ENCODE measurements at places on chromosomes 3 and 15. TPM values are rescaled to one million over a fixed set of nuclear protein-coding genes. Genes with fewer than 3 reads are reported as not detected.

GRCh38 chr15:78374436-78375393 lies 34.6 kb downstream of the CRABP1 start:
- H3K27ac ChIP-seq: no peak overlapping the region
- no peaks in the 10 kb centered on the region for H3K4me1 ChIP-seq
- no peak overlapping the region for H3K4me3 ChIP-seq
- H3K36me3 ChIP-seq: no peaks in the 10 kb centered on the region
- H3K27me3 ChIP-seq: no peaks in the 10 kb centered on the region

- no peak overlapping the region for H3K27ac ChIP-seq
- H3K4me3 ChIP-seq: no peak overlapping the region
- H3K36me3 ChIP-seq: no peaks in the 10 kb centered on the region
- H3K4me1 ChIP-seq: peaks cover 27% of the 10 kb centered on the region
- no peak for DNase-seq
These were observed 30.2 kb downstream of the KCNAB1 start for GRCh38 chr3:156150434-156151066.

- H3K27ac ChIP-seq: no peak overlapping the region
- H3K4me3 ChIP-seq: no peak overlapping the region
- DNase-seq: no peak
- peaks cover 55% of the 10 kb centered on the region for H3K4me1 ChIP-seq
These were observed 3.8 kb downstream of the SHOX2 start for GRCh38 chr3:158102242-158103080.

Gene AP3B2
- total RNA-seq: 3.0 TPM

DNA sequence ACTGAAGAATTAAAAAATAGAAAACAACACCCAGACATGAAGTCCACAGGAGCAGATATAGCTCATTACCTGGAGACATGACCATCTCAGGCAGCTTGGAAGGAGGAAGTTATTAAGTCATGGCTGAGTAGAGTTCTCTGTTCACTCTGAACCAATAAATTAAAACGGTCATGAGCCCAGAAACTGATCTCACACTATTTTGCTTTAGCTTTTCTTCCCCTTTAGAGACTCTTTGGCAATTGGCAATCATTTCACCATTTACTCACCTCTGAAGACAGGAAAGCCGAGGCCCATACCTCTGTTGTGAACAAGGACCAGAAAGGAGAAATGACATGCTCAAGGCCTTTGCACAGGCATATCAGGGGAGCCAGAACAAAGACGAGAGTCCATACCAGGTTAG lies 26.6 kb downstream of the CLDN18 start:
- no peak overlapping the region for H3K4me3 ChIP-seq
- H3K36me3 ChIP-seq: peaks cover 12% of the 10 kb centered on the region
- no peak for DNase-seq
- no peak overlapping the region for H3K27ac ChIP-seq

Gene TP63
- 2.1 TPM for total RNA-seq

DNA sequence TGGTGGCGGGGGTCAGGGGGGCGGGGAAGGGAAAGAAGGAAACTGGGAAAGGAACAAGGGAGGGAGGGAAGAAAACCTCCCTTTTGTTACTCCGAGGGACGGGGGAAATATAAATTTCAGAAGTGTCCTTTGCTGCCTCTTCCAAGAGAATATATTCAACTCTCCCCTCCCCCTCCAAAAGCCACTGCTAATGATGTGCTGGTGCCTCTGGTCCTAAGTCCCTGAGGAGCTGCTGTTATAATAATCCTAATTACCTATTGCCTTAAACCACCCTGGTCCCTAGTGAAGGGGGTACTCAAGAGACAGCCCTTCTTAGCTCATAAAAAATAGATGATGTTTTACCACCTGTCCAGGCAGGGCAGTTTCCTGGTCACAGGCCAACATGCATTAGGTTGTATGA lies 118.3 kb upstream of the TRIM42 start:
- H3K4me3 ChIP-seq: no peak overlapping the region
- H3K36me3 ChIP-seq: no peaks in the 10 kb centered on the region
- DNase-seq: no peak
- H3K27me3 ChIP-seq: no peaks in the 10 kb centered on the region

Gene MYZAP
- 41.3 TPM for total RNA-seq

Gene TRH
- total RNA-seq: not detected

GRCh38 chr3:154886437-154886836 lies 193.7 kb upstream of the MME start:
- H3K4me3 ChIP-seq: no peak overlapping the region
- H3K27ac ChIP-seq: no peak overlapping the region
- no peaks in the 10 kb centered on the region for H3K27me3 ChIP-seq
- no peaks in the 10 kb centered on the region for H3K4me1 ChIP-seq
- no peak for DNase-seq

GRCh38 chr3:56131974-56132590 lies 336.2 kb downstream of the ERC2 start:
- no peaks in the 10 kb centered on the region for H3K27me3 ChIP-seq
- no peaks in the 10 kb centered on the region for H3K4me1 ChIP-seq
- no peaks in the 10 kb centered on the region for H3K36me3 ChIP-seq
- H3K27ac ChIP-seq: no peak overlapping the region

Gene A4GNT
- 0.41 TPM for total RNA-seq

Gene GOLGA8M
- 2.9 TPM for total RNA-seq

- no peaks in the 10 kb centered on the region for H3K27me3 ChIP-seq
- no peaks in the 10 kb centered on the region for H3K36me3 ChIP-seq
- no peak for DNase-seq
- H3K4me3 ChIP-seq: no peak overlapping the region
- no peak overlapping the region for H3K27ac ChIP-seq
These were observed 349.6 kb downstream of the PLCL2 start for GRCh38 chr3:17234382-17234781.

DNA sequence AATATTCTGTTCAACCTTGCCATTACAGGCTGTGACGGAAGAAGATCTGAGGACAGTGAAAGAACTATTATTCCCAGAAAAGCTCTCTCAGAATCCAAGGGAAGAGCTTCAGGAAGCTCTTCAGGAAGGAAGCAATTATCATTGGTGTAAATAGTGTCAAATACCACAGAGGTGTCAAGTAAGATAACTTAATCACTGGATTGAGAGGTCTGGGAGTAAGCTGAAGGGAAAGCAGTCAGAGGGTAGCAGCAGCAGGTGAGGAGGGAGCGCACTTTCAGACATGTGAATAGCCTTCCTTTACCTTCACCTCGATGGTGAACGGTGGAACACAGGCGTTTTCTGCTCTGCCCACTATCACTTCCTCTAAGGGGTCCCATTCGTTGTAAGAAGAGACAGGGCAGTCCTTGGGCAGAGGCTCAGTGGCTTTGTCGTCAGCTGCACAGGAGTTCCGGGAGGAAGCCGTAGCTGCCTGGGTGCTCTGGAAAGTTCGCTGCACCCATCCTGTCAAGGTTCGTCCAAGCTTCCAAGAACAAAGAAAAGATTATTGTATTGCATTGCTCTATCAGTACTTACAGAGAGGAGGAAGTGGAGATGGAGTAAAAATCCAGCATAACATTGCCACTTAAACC lies 1.9 kb downstream of the GATM start:
- H3K4me3 ChIP-seq: no peak overlapping the region
- no peak overlapping the region for H3K27ac ChIP-seq
- H3K27me3 ChIP-seq: peaks cover 17% of the 10 kb centered on the region
- DNase-seq: no peak
- H3K36me3 ChIP-seq: no peaks in the 10 kb centered on the region

- DNase-seq: no peak
- no peak overlapping the region for H3K27ac ChIP-seq
These were observed 257.6 kb upstream of the GOLGA6L4 start for GRCh38 chr15:83977992-83978391.

DNA sequence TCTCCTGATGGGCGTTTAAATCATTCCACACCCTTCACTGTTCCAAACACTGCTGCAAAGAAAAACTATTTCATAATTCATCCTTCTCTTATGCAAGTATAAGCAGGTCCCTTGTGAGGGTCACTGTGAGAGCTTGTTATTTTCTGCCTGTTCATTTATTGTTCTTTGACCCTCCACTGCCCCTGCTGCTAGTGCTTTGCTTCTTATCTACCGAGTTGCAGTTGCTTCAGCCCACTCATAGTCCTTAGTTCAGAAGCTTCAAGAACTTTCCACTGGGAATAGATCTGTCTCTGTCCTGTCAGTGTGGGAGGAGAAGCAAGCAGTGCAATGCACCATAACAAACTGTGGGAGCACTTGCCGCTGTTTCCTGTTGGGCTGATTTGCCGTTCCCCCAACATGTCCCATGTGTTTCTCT lies 39.8 kb downstream of the RIOX2 start:
- no peaks in the 10 kb centered on the region for H3K27me3 ChIP-seq
- H3K4me3 ChIP-seq: no peak overlapping the region

Gene CACNA2D2
- 105 TPM for total RNA-seq

DNA sequence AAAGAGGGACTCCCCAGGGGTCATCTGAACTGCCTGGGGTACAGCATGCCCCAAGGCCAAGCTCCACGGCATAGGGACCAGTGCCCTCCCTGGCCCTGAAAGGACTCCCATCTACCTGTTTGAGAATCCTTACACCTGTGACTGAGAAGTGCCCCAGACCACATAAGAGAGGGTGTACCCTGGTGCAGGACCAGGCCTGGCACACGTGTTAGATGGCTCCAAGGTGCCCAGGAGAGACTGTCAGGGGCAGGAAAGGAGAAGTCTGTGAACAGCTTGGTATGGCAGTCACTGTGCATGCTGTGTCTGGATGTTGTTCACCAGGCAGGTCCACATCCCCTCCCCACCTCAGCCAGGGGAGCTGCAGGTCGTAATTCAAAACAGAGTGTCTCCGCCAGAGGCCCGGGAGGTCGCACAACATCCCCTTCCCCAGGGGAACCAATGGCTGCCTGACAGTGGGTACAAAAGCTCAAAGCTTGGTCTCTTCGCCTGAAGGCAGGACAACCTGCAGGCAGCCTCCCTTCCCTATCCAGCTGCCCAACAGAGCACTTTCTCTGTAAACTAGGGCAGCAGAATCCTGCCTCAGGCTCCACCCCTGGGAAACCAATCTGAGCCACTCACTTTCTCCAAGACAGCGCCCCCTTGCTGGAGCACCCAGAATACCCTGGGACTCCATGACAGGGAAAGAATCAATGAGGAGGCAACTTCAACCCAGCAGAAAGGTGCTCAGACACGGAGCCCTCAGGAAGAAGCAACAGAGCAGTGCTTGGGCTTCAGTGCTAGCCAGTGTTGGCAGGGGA lies 3.9 kb downstream of the NUP210 start:
- DNase-seq: no peak
- peak overlapping the region; percentile 31 for H3K27ac ChIP-seq
- H3K27me3 ChIP-seq: no peaks in the 10 kb centered on the region
